KBM-7 (cell line): ENCODE measurements at places on chromosomes 7 and 10.

DNA sequence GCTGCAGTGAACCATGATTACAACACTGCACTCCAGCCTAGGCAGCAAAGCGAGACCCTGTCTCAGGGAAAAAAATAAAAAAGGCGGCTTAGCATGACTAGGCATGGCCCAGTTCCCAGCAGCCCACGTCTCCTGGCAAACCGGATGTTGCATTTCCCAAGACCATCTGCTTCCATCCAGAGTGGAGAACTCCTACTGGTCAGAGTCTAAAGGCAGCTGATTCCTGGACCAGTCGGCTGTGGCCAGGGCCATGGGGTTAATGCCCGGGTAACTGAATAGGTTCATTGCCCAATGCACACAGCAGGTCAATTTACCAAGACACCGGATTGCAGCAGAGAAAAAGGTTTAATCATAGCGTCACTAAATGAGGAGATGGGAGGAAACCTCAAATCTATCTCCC is 133.1 kb downstream of the MYL10 start:
- no peak for DNase-seq

DNA sequence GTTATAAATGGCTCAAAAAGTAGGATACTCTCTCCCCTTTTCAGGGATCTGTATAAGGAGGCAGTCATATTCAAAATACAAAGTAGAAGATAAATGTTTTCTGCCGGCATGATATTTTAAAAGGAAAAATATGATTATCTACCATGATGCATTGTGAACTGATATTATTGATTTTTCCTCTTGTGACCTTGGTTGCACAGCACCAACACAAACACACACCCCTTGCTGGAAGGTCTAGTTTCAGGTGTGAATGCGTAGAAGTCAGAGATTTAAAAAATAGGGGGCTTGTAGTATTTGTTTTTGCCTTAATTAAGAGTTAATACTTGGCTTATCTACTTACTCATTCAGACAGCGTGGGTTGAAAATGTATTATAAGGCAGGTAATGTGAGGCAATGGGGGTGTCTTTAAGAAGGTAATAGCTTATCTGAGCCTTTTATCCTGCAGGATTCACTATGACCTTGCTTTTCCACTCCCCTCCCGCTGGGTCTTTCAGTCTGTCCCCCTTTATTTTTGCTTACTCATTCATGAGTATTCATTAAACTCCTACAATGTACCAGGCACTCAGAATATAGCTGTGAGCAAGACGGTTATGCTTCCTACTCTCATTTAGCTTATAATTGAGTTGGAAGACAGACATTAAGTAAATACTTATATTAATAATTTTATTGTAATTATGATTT is 390.6 kb downstream of the SDK1 start:
- DNase-seq = no peak

DNA sequence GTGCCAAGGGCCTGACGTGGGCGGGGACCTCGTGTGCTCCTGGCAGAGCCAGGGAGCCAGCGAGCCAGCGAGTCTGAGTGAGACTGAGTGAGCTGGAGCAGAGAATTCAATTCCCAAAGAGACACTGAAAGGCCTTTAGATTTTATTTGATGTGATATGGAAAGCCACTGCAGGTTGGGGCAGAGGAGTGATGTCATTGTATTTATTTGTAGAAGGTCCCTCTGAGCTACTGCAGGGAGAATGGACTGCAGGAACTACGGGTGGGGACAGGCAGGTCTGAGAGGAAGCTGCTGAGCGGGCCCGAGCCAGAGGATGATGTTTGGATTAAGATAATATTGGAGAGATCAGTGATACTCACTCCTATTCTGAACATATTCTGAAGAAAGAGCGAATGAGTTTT is 445.8 kb upstream of the ANKRD30A start:
- DNase-seq = no peak

DNA sequence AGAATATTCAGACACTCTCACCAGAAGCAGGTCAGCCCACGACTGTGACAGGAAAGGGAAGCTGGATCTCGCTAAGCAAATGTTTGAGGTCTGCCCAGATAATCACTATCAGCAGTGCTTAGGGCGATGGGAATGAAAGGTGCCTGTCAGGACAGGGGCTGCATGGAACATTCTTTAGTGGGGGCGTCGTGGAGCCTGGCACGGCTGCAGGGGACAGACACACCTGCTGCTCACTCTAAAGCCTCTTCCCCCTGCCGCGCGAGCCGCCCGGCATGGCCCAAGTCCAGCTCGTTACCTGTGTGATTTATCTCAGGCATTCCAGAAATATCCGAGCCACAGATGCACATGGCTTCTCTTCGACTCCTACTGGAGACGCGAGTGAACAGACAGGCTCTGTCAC is 235.5 kb downstream of the GLRX3 start:
- no peak for DNase-seq

DNA sequence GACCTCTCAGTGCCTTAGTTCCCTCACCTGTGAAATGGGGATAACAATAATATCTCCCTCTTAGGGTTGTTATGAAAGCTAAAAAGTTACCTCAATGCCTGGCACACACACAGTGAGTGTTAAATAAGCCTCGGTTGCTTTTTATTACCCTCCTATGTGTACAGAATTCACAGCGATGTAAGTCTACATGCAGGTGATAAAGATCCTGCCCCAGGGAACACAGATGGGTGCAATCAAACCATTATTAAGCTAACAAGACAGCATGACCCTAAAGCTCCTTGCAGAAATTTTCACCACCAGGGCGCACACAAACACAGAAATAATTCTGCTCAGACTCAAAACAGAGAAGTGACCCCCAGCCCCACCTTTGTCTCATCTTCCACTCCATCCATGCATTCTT is 261.9 kb downstream of the SNX10 start:
- no peak for DNase-seq

- DNase-seq = no peak
Observed at GRCh38 chr10:60970526-60970925, 26.5 kb upstream of the RHOBTB1 start.

- DNase-seq = no peak
Observed at GRCh38 chr7:23062452-23062851, 43.1 kb upstream of the KLHL7 start.

DNA sequence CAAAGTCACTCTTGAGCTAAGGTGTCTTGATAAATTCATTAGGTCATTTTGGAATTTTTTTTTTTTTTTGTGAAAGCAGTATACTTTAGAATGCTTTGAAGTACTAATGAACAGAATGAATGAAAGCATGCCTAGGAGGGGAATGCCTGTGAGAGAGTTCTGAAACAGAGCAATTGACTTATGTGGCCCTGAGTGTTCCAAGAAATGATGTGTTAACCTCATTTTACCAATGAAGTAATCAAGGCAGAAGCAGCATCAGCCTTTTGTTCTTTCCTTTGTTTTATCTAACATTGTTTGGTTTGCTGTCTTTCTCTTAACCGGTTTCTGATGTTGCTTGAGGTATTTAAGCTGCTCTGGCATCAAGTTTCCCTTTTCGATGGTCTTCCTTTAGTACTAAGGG is 154.6 kb upstream of the HGF start:
- no peak for DNase-seq

GRCh38 chr10:32326680-32327363 is 20.1 kb downstream of the EPC1 start:
- no peak for DNase-seq

- DNase-seq = no peak
Observed at GRCh38 chr7:143265017-143265693, 1.9 kb downstream of the GSTK1 start.

DNA sequence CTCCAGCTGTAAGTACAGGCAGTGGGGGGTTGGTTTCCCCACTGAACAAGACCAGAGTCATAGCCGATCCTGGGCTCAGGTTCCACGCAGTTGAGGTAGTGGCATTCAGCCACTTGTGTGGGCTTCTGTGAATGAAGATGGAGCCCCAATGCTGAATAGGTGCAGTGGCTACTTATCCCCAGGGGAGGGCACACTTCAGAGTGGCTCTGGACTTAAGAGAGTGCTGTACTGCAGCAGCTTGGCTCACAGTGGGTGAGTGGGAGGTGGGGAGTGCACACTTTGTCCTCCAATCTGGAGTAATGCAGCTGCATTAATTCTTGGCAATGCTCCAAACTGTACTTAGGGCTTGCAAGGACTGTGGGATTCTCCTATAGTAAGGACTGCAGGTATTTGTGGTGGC is 81.9 kb downstream of the BUB3 start:
- no peak for DNase-seq

DNA sequence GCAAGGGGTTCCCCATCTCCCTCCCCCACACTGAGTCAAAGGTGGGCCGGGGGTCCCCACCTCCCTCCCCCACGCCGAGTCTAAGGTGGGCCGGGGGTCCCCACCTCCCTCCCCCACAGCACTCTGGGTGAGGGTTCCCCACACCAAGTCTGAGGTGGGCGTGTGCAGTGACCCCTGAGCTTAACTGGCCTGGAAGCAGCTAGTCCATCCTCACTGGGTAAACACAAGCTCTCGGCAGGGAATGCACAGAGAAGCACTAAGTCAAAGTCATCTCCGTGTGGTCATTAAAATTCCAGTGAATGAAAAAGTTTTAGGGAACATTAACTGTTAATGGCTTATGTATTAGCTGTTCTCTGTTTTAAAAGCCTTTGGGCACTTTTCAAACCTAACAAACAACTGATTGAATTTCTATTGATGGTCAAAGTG is 43.7 kb upstream of the PRKAR1B start:
- no peak for DNase-seq

DNA sequence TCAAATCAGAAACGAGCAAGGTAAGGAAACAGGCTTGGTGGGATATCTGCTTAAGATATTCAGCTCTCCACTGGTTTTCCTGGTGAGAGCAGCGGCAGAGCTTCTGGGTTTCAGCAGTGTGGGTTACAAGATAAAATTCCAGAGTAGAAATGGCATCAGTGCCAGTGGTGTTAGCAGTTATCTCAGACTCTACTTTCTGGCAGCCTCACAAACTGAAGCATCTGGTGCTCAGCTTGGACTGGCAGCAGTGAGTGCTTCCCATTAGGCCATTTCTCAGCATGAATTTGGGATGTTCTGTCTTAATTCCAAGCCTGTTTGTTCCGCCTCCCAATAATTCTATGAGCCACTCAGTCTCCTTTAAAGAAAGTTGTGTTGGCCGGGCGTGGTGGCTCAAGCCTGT is 6.9 kb upstream of the GSTO2 start:
- DNase-seq = no peak

GRCh38 chr10:4391683-4392082 is 434.3 kb upstream of the AKR1E2 start:
- peak; percentile 39 for DNase-seq

DNA sequence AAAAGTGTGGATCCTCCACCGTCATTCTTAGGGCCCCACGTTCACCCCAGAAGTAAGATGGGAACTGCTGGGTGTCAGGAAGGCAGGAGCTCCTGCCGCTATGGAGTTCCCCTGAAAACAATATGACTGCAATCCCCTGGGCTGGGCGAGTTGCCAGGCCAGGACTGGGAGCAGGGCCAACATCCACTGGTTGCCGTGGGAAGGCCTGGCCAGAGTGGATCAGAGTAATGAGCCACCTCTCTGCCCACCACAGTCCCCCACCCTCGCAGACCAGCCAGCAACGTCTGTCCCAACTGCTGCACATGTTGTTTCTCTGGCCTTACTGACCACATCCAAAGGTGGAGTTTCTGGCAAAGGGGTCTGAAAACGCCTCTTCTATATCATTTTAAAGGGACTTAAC is 86.6 kb downstream of the STRA8 start:
- DNase-seq = peak; percentile 7

DNA sequence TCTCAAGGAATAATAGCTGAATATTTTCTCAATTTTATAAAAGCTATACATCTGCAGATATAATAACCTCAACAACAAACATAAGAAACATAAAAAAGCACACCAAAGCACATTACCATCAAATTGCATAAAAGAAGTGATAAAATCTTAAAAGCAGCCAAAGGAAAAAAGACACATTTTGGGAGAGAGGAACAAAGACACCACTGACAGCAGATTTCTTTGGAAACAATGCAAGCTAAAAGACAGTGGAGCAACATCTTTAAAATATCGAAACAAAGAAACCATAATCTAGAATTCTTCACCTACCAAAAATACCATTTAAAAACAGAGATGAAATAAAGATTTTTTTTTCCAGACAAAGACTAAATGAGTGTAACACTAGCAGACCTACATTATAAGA is 55.7 kb upstream of the TEX47 start:
- DNase-seq = no peak

DNA sequence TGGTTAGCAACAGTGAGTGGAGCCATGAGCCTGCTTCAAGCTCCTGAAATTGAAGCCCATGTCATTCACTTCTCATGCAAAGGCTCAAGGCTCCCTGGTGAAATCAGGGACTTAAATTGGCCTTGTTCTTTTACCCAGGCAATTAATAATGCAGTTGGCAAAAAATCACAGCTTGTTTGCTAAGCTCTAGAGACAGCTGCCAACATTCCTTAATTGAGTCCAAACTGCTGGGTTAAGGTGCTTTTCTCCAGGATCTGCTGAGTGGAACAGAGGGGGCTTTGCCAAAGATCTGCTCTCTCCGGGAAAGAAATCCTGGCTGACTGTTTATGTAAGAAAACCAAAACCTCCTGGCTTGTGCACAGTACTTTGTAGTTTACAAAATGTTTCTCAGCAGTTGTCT is 257.6 kb upstream of the GHITM start:
- DNase-seq = no peak

- DNase-seq = no peak
Observed at GRCh38 chr10:35289198-35289597, 47.1 kb upstream of the CCNY start.

DNA sequence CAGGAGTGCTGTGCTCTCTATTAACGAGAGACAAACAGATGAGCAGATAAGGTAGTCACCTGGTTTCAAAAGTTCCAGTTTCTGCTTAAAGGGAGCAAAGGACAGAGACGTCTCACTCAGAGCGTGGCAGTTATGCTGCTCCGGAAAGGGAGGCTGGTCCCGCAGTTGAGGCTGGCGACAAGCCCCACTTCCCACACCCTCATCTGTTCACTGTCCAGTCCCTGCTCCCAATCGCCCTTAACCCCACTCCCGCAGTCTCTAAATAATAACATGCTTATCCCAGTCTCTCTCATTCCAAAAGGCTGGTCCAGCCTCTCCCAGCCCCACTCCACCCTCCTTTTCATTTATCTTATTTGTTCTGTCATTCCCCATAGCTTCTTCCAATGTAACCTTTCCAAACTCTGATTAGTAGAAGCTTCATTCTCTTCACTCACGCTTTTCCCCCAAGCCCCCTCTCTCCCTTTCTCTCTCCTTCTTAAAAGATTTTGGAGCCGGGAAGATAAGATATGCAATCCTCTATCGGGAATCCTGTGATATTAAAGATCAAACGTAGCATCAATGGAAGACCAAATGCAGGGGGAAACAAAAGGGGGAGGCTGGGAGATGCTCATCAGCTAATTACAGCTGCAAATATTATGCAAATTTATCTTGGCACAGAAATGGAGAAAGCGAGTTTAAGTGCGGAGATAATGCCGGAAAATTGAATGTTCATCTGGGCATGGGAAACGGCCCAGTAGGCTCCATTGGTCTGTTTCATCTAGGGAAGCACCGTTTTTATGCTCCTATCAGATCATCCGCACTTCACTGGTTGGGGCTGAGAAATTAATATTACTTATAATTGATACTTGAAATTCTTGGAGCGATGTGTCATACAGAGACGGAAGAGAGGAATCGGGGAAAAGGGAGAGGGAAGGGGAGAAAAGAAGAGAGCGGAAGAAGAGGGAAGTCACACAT is 16.3 kb upstream of the GATA3 start:
- no peak for DNase-seq

GRCh38 chr7:4001742-4002141 is 680.4 kb upstream of the FOXK1 start:
- no peak for DNase-seq
